ENCODE measurements at places on chromosomes 1 and 21.

DNA sequence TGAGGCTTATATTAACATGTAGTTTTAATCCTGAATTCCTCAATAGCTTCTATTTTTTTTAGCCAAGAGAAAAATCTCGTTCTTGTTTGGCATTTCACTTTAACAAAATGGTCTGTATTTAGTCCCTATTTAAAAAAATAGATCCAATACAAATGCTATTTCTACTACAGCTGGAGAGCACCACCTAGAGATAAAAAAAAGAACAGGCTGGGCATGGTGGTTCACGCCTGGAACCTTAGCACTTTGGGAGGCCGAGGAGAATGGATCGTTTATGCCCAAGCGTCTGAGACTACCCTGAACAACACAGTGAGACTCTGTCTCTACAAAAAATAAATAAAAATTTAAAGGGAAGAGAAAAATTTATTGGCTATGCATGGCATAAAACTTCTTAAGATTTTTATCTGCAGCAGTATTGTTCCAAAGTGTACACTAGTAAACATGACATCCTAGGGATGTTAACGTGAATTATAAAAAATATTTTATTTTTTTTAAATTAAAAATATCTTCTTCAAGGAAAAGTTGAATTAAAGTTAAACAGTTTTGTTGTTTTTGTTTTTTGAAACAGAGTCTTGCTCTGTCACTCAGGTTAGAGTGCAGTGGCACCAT lies 4.4 kb downstream of the ST7L start:
- no peak for DNase-seq

DNA sequence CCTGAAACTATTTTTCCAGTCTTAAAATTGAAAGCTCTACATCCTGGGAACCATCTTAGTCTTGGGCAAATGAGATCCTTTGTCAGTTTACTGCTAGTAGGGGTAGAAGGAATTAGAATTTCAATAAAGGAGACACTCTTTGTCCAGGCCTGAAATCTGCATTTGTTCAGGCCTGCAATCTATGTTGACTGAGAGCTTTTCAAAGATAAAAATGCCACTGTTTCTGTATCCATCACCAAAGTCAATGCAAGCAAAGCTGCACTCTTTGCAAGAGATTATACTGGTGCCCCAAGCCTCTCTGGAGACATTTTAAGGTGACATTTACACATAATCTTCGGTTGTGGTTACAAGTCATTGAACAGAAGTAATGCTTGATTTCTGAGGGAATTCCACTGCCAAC lies 135.7 kb downstream of the CTH start:
- DNase-seq = no peak

DNA sequence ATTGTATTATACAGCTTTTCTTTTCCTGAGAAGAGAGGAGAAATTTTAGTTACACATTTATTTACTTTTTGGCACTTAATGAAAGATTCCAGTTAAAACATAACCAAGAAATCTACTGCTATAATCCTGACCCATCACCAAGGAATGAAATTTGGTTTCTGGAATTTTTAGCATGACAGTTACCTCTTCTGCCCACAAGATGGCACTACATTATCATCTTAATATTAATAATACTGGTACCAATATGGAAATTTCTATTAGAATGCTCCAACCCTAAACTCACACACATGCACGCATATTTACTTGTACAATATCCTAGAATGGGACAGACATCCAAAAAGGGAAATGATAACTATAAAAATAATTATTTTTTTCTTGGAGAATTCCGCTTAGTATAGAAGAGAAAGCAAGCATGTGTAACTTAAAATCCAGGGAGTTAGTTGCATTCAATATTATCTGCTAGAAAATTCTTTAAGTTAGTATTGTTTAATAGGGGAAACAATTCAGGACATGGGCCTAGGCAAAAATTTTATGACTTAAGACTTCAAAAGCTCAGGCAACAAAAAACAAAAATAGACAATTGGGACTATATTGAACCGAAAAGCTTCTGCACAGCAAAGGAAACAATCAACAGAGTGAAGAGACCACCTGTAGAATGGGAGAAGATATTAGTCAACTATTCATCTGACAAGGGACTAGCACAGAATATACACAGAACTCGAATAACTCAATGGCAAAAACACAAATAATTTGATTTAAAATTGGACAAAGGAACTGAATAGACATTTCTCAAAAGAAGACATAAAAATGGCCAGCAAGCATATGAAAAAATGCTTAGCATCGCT lies 37.4 kb downstream of the MAP3K21 start:
- no peak for DNase-seq

DNA sequence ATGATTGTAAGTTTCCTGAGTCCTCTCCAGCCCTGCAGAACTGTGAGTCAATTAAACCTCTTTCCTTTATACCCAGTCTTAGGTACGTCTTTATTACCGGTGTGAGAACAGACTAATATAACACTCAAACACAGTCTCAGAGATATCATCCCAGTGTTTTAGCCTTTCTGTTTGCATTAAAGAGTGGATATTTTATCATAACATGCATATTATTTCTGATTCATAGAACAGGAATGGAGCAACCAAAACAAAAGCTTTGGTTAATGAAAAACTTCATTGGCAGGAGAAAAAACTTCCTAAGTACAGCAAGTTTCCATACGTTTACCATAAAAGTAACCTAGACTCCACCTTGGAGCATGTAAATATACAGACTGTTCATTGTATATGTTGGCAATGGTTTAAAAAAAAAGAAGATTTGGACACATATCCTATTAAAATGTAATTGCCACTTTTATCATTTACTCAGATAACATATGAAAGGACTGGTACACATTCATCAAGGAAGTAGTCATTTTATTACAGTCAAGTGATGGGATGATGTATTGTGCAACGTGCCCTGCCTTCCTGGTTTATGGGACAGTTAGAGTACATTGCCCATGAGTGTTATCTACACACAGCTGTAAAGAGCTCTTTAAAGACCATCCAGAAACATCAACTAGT lies 144.8 kb downstream of the ETS2 start:
- DNase-seq = no peak

GRCh38 chr1:246934765-246935164 lies 3.0 kb upstream of the AHCTF1 start:
- DNase-seq = no peak

GRCh38 chr1:105641407-105641806 lies 1415.1 kb upstream of the PRMT6 start:
- DNase-seq = no peak

DNA sequence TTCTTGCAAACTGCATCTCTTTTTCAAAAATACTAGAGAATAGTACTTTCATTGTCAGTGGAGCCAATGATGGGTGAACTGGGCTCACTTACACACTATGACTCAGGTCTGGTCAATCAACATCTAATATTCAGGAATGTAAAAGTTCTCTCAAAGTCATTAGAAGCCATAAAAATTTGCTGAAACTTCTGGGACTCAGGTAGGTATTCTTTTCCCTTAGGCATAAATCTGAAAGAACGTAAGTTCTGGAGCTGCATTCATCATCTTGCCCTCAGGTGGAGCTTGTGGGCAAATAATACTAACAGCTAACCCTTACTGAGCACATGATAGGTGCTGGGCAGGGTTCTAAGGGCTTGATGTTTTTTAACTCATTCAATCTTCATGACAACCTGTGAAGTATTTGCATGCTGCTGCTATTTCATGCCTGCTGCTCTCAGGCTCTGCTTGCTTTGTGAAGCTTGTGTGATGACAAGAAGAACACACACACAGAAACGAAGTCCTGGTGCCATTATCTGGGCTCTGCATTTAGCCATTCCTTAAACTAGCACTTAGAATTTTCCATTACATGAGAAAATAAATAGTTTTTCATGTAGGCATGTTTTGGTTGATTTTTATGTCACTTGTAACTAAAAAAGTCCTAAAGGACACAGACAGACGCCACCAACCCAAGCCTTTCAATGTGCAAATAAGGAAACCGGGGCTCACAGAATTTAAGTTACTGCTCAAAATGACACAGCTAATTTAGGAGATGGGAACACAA lies 394.2 kb upstream of the LYPLAL1 start:
- DNase-seq = no peak

DNA sequence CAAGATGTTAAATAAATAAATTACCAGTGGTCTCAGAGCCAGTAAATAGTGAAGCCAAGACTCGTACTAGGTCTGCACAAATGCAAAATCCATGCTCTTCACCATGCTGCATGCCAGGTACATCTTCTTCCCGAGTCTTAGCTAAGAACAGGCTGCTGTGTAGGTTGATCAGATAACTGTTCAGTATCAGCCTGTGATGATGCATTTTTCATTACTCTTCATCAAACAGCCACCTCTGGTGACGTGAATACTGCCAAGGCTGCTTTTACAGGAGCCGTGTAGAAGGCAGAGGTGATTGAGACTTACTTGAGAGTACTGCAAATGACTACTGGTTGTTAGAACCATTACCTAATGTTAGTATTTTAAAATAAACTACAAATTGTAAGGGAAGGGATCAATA lies 39.3 kb upstream of the HOOK1 start:
- DNase-seq = no peak

DNA sequence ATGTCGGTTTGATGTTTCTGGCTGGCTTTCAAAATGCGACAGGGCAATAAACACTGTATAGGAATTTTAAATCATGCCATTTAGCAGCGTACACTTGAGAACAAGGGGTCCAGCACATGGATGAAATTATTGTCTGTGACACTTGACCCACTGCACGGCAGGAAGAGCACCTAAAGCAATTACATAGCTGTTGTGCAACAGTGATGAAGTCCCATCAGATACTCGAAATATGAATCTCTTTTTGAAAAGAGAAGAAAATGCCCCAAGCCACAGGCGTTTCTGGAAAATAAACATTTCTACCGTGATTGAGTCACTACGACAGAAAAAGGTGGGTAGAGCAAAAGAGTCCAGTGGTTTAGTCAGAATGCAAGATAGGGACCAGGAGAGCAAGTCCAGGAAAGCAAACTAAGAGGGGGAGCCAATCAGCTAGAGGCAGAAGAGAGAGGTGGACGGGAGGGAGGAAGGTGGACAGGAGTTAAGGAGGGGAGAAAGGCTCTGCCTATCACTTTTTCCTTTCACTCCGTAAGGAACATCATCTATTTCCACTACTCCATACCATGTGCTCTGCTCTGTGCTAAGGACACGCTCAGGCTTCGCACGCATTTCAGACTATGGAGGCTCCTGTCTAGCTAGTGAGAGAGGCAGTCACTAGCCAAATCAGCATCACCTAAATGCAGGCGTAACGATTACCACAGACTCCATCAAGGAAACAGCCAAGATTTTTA lies 6.4 kb downstream of the DSCAM start:
- DNase-seq = no peak

DNA sequence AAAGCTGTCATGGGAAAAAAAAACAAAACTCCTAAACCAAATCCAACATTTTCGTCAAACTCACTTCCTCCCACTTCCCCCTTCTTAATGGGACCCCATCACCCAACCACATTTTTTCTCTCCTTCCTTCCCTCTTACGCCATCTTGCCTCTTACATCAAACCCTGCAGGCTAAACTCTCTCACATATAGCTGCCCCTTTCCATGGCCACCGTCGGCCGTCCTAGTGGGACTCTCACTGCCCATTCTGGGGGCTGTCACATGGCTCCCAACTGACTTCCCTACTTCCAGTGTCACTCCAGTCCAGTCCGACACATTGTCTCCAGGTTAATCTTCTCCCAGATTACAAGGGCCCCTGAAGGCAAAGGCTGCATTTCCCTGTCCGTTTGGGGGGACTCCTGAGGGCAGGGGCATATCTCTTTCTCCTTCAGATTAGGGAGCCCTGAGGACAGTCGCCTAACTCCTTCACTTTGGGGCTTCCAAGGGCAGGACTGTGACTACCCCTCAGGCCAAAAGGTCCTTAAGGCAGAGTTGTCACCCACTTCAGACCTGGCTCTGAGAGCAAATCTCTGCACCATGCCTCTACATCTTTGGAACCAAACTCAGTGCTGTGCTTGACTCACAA lies 658 bp downstream of the UBXN11 start:
- DNase-seq = no peak

DNA sequence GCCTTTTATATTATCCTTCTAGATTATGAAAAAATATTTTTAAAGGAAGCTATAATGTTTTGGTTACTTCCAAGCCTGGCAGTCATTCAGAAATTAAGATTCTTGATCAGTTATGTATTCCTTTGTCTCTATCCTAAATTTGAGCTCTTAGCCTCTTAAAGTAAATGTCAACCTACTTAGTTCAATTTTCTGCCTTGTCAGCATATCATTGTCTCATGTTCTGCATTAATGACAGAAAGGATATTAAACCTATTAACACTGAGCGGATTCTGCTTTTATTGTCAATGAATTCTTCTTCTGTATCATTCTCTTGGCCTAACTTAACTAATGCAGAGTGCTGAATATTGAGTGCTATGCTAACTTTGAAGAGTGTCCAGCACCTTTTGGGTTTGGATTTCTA lies 56.0 kb downstream of the SDCCAG8 start:
- DNase-seq = no peak

- DNase-seq = no peak
Observed at GRCh38 chr21:46100426-46100825, 2.5 kb downstream of the COL6A2 start.

DNA sequence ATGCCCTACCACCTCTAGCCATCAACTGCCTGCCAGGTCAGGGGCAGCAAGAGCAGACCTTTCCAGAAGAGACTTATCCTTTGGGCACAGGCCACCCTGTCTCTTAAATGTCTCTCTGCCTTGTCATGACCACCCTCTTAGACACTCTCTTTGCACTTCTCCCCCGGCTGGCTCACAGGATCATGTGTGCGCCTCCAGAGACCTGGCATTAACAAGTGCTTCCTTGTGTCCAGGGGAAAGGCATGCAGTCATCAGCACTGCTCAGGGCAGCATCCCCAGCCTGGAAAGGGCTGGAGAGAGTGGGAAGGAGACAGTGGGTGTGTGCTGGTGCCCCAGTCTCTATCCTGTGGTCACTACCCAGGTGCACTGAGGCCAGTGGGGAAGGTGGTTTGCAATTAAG lies 85.2 kb upstream of the TLR5 start:
- DNase-seq = no peak

DNA sequence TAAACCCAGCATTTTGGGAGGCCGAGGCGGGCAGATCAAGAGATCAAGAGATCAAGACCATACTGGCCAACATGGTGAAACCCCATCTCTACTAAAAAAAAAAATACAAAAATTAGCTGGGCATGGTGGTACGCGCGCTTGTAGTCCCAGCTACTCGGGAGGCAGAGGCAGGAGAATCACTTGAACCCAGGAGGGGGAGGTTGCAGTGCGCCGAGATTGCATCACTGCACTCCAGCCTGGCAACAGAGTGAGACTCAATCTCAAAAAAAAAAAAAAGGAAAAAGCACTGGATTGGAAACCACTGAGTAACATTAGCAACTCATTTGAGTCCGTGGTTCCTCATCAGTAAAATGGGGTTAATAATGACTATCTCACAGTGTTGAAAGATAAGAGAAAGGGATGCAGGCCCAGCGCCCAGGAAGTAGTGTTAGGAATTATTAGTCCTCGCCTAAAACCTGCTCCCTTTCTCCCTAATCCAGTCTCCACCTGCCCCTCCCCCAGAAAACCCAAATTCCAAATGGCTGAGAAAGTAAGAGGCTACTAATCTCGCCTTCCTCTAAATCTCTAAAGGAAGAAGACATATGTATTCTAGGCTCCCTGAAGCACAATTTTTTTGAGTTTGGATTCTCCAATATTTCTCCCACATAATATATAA lies 49.5 kb downstream of the RHBG start:
- no peak for DNase-seq

GRCh38 chr1:18198260-18198659 lies 90.7 kb downstream of the IGSF21 start:
- no peak for DNase-seq

- DNase-seq = no peak
Observed at GRCh38 chr1:241265428-241265827, 91.6 kb downstream of the RGS7 start.

- DNase-seq = no peak
Observed at GRCh38 chr1:111448482-111448917, 556 bp downstream of the WDR77 start.
